ENCODE measurements at places on chromosomes 13 and 19.

DNA sequence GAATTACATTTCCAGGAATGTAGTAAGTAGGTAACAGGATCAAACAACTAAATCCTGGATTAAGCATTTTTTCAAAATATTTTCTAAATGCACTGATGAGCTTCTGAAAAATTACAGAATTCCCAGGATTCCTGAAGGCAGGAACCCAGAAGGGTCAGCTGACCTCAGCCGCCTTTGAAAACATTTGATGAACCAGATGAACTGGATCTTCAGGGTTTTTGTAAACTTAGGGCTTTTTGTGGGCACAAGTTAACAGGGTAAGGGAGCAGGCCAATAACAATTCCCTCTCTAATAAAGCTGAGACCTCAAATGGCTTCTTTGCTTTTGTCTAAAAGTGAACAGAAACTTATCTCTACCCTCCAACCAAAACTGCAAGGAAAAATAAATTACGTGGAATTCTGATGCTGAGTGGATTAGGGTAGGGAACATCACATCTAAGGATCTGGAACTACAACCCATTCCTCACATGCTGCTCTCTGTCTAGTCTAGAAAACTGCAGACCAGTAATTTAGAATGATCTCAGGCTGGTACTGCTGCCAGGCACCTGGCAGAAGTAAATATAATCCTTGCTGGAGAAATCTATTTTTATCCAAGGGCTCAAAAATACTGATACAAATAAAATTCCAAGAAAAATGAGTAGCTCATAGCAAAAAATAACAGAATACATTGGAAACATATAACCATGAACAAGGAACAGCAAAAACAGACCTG is 48.2 kb upstream of the N4BP2L1 start:
- DNase-seq: no peak

DNA sequence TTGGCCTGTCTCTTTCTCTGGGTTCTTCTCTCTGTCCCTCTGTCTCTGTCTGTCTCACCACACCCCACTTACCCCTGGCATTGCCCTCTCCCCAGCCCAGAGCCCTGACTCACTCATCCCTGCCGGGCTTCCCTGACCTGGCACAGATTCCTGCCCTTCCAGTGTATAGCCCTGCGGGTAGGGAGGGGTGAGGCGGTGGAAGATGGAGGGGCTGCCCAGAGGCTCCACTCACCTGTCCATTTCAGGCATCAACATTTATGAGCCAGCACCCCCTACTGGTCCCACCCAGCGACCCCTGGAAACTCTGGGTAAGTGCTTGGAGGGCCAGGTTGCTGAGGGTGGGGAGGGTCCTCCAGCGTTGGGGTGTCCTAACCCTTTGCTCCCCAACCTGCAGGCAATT is 1.0 kb downstream of the NCCRP1 start:
- no peak for DNase-seq

GRCh38 chr13:84607261-84608013 is 725.2 kb upstream of the SLITRK1 start:
- no peak for DNase-seq

GRCh38 chr19:2254064-2254872 is 1.9 kb downstream of the JSRP1 start:
- DNase-seq: no peak

GRCh38 chr13:46679369-46680120 is 117.4 kb downstream of the ESD start:
- DNase-seq: no peak

DNA sequence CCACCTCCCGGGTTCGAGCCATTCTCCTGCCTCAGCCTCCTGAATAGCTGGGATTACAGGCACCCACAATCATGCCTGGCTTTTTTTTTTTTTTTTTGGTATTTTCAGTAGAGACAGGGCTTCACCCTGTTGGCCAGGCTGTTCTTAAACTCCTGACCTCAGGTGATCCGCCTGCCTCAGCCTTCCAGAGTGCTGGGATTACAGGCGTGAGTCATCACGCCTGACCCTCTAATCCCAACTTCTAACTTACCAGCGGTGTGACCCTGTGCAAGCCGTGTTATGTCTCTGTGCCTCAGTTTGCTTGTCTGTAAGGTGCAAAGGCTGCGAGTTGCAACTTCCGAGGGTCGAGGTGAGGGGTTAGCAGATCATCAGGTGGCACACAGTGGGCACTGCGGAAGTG is 17.3 kb downstream of the ZSWIM4 start:
- no peak for DNase-seq

DNA sequence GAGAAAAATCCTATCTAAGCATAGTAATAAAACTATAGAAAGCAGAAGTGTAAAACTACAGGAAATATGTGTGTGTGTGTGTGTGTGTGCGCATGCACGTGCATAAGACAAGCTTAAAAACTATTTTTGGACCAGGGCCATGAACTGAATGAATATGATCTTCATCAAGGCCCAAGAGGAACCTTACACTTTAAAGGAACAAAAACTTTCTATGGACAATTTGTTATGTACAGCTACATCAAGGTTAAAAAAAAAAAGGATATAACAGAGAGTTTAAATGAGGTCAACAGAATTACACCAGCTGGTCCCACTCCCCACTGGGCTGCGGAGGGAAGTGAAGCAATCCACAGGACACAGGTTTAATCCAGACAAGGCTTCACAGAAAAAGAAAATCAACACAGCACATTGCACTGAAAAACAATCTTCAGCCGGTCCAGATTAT is 151.1 kb downstream of the LHFPL6 start:
- no peak for DNase-seq

DNA sequence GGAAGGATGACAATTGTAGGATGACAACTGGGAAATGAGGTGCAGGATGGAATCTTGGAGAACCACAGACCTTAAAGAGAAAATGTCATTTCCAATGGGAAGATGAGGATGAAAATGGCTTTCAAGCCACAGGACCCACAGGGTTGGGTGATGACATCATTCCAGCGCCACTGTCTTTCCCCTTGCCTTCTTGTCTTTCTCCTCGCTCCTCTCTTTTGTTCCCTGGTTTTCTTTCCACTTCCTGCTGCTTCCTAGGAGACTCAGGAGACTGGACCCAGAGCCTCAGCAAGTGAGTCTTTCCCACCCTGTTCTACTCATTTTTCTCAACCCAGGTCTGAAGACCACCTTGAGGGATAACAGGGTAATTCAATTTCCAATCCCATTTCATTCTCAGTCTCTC is 548.8 kb downstream of the FGF9 start:
- no peak for DNase-seq

DNA sequence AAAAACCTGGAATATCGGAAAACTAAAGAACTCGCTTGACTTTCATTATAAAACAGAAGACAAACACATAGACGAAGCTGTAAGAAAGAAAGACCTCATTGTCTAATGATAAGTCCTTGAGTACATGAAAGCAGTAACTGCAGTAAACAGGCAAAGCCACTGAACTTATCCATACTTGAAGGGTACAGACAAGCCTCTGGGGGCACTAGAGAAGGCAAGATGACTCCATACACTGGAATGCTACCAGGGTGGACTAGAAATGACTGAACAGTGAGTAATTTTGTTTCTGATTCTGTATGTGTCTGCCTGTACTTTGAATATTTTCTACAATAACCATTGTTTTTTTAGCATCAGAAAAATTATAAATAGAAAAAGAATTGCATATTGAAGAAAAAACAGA is 507.9 kb downstream of the UQCRFS1 start:
- DNase-seq: no peak

DNA sequence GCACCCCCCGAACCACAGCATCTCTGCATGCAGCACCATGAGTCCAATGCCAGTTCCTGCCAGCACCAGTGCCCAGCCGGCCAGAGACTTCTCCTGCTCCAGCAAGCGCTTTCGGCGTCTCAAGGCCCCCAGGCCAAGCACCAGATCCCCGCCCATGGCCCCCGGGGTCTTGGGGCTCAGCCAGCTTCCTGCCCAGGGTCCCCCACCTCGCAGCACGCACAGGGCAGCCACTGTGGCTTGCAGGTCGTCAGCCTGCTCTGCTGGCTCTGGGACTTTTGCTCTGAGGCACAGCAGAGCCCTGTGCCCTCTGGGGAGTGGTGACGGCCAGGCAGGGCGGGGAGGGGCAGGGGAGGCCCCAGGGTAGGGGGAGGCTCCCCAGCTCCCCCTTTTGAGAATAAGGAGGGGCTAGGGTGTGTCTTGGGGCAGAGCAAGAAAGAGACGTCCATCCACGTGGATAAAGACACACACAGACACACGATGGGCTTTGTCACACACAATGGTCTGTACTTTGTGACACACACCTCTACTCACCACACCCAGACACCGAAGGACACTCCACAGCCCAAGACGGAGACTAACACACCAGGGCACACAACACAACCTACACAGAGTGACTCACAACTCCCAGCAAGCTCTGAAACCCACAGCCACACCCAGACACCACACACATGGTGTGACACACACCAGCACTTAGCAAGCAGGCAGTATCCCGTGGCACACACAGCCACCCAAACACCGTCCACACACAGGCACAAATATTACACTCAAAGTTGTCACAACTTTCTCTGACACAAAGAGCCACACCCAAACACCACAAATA is at the start of gene KCNN4:
KCNN4 (minus strand) TSS at position 268 of the 820 bp plus-strand sequence; CDS start at position 156, 112 bp downstream.
- peak; percentile 78 for DNase-seq

GRCh38 chr19:7482584-7483439 is 6.0 kb downstream of the PEX11G start:
- DNase-seq: no peak

- no peak for DNase-seq
These were observed 209.9 kb downstream of the TUBA3C start for GRCh38 chr13:18971576-18972219.
